ENCODE measurements at places on chromosomes 16 and 17. TPM values are rescaled to one million over a fixed set of nuclear protein-coding genes. Genes with fewer than 3 reads are reported as not detected.

GRCh38 chr16:88533932-88534637, 36.1 kb upstream of the ZC3H18 start:
- peak; percentile 86 for DNase-seq

DNA sequence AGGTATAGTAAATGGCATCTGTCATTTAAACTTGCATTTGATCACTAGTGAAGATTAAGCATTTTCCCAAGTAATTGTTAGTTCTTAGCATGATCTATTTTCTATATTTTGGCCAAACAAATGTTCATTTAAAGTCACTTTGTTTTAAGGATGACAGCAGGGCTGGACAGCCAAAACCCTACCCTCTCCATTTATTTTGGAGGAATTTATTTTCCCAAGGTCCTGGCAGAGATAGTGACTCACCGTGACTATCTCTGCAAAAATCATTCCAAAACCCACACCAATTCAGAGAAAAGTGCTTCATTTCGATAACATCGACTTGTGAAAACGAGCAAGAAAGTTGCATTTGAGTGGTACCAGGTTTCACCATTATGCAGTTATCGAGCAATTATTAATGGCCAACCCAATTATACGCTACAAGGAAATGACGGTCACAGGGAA, 665 bp upstream of the AKAP1 start:
- no peak for DNase-seq

GRCh38 chr17:40542558-40543411, 22.5 kb downstream of the CCR7 start:
- DNase-seq, result peak; percentile 89

The STRADA gene
- polyA plus RNA-seq, result 32.5 TPM

- no peak for DNase-seq
Observed at GRCh38 chr16:88760424-88761142, 24.4 kb downstream of the PIEZO1 start.

The PITPNM3 gene
- polyA plus RNA-seq, result 5.9 TPM

The EVI2A gene
- polyA plus RNA-seq, result 2.8 TPM

GRCh38 chr16:46618516-46618915, 2.7 kb downstream of the SHCBP1 start:
- DNase-seq, result no peak
